Mesangial cell (primary cell): ENCODE measurements at places on chromosomes 1 and 21. TPM values are rescaled to one million over a fixed set of nuclear protein-coding genes. Genes with fewer than 3 reads are reported as not detected.

The ANGPTL3 gene
- not detected in 2 replicates for total RNA-seq

The LCE1A gene
- total RNA-seq = not detected in 2 replicates

The C8A gene
- total RNA-seq = not detected in 2 replicates

The TTC34 gene
- 0.16 and 0.38 TPM in 2 replicates for total RNA-seq

The SLC16A4 gene
- total RNA-seq = 5.2 and 29.3 TPM in 2 replicates

The SMYD3 gene
- 18.1 and 21.4 TPM in 2 replicates for total RNA-seq

The FCMR gene
- total RNA-seq = not detected in 2 replicates

The PTCH2 gene
- under 0.01 TPM in 2 replicates for total RNA-seq

The KIAA0319L gene
- 33.7 and 64.9 TPM in 2 replicates for total RNA-seq

The PRAMEF10 gene
- total RNA-seq = not detected in 2 replicates

The ABCG1 gene
- total RNA-seq = 2.9 TPM in 1 of 2 replicates, not detected in the other

The RGS13 gene
- total RNA-seq = not detected in 2 replicates

The PRMT6 gene
- total RNA-seq = 20.9 and 21.3 TPM in 2 replicates

The PHLDA3 gene
- total RNA-seq = 58.3 and 92.2 TPM in 2 replicates

The TTC39A gene
- 1.3 and 20.8 TPM in 2 replicates for total RNA-seq

The PGLYRP3 gene
- not detected in 2 replicates for total RNA-seq

The TMEM54 gene
- total RNA-seq = 109 and 130 TPM in 2 replicates

The TTLL7 gene
- total RNA-seq = 1.8 and 3.4 TPM in 2 replicates

The CHD5 gene
- under 0.01 TPM in 1 of 2 replicates, not detected in the other for total RNA-seq

The PLEKHN1 gene
- 4.8 and 5.5 TPM in 2 replicates for total RNA-seq

The VTCN1 gene
- total RNA-seq = 0.13 TPM in 1 of 2 replicates, not detected in the other

The CR1L gene
- not detected in 2 replicates for total RNA-seq

The ERVH48-1 gene
- total RNA-seq = not detected in 2 replicates

The RBP7 gene
- total RNA-seq = 1.6 and 5.4 TPM in 2 replicates

The MATN1 gene
- not detected in 2 replicates for total RNA-seq

The NR1I3 gene
- total RNA-seq = not detected in 2 replicates

The CYB5RL gene
- total RNA-seq = 4.2 and 6.2 TPM in 2 replicates

The LIPI gene
- total RNA-seq = not detected in 2 replicates

The VAV3 gene
- 1.3 and 5.2 TPM in 2 replicates for total RNA-seq

The CFHR4 gene
- not detected in 2 replicates for total RNA-seq

The LAX1 gene
- not detected in 2 replicates for total RNA-seq

The OR2L13 gene
- not detected in 2 replicates for total RNA-seq

The ADAR gene
- 66.8 and 91.9 TPM in 2 replicates for total RNA-seq
